Mucosa of descending colon (tissue), 3 donors: ENCODE measurements at places on chromosomes 5 and 9. TPM values are rescaled to one million over a fixed set of nuclear protein-coding genes. Genes with fewer than 3 reads are reported as not detected.

The FGD3 gene
- total RNA-seq: 5.4 TPM

The CLIC3 gene
- 1.9 TPM for total RNA-seq

The TRIM23 gene
- total RNA-seq: 22.8 TPM

The PRLR gene
- total RNA-seq: 47.1 TPM

The PCDHGB6 gene
- total RNA-seq: 2.8 TPM

The GLRA1 gene
- total RNA-seq: not detected

The SLC45A2 gene
- 1.0 TPM for total RNA-seq

The MZB1 gene
- total RNA-seq: 23.7 TPM

The PGM5 gene
- 535 TPM for total RNA-seq

The PRR7 gene
- total RNA-seq: 1.2 TPM

The CDC20B gene
- not detected for total RNA-seq

The STX17 gene
- total RNA-seq: 29.0 TPM

The ELAVL2 gene
- total RNA-seq: 0.76 TPM

The PCDHGC5 gene
- total RNA-seq: 2.6 TPM

The OR1J2 gene
- not detected for total RNA-seq

The EQTN gene
- total RNA-seq: 0.53 TPM

The TMEM203 gene
- 40.0 TPM for total RNA-seq

The TMC1 gene
- total RNA-seq: 0.17 TPM

The NRG2 gene
- total RNA-seq: 0.89 TPM

The C9orf153 gene
- total RNA-seq: not detected

The ARHGEF39 gene
- total RNA-seq: 6.4 TPM

The HMCN2 gene
- 33.2 TPM for total RNA-seq

The CCL21 gene
- total RNA-seq: 48.9 TPM

The SHB gene
- 20.3 TPM for total RNA-seq

The CEL gene
- 1.4 TPM for total RNA-seq

The ABO gene
- 25.6 TPM for total RNA-seq

The ENC1 gene
- total RNA-seq: 23.3 TPM

The ADGRV1 gene
- 8.6 TPM for total RNA-seq

The IFNA21 gene
- total RNA-seq: not detected

The FST gene
- 2.8 TPM for total RNA-seq

The CDH9 gene
- total RNA-seq: not detected

The ACOT12 gene
- total RNA-seq: not detected

The C5orf52 gene
- total RNA-seq: 1.7 TPM

The SPRY4 gene
- 10.7 TPM for total RNA-seq

The UBQLN1 gene
- total RNA-seq: 74.3 TPM

The PAPPA gene
- 2.5 TPM for total RNA-seq

The PCDHGA10 gene
- 3.5 TPM for total RNA-seq
